ENCODE measurements at places on chromosomes 2 and 18.

- no peak for DNase-seq
Observed at GRCh38 chr2:166841152-166841551, 47.1 kb upstream of the XIRP2 start.

DNA sequence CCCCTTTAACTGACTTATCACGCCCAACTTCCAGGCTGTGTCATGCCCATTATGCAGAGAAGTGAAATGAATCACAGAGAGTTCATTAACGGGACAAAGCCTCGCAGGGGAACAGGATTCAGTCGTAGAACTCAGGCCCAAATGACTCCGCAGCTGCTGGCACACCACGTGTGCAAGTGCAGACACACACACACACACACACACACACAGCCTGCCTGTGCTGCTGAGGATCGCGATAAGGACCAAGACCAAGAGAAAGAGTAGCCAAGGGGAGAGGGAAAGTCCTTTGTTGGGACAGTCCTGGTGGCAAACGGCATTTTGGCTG, 90.0 kb upstream of the TAF1B start:
- DNase-seq = peak; percentile 94

- DNase-seq = no peak
Observed at GRCh38 chr2:32780961-32781360, 153.1 kb downstream of the TTC27 start.

GRCh38 chr18:41140506-41140905, 814.5 kb upstream of the PIK3C3 start:
- no peak for DNase-seq

GRCh38 chr2:36059691-36060090, 295.9 kb upstream of the CRIM1 start:
- no peak for DNase-seq

DNA sequence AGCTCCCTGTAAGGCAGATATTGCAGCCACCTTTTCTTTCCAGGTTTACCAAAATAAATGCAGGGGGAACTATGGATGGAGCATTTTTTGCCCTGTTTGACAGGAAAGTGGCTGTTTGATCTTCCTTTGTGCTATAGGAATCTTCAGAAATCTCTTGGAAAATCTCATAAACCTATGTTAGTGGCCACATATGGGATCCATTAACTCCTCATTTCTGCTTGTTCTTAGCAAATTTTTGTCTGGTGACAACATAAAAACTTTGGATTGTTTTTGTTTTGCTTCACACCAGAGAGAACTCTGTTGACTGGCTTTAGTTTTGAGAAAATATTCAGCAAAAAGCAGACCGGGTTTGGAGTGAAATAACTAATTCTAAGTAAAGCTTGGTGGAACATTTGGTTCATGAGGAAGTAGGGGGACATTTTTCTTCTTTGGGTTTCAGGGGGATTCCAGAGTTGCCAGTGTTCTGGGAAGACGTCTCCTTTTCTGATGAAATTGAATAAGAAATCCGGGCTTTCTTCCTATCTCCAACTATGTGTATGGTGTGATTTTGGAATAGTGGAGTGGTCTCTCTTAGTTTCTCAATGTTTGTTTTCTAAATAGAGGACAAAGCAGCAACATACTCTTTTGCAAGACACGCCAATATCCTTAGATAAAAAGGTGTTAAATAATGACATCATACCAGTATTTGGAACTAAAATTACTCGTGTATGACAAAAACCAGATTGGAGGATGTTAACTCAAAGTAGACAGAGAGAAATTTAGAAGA, 174.4 kb downstream of the ICOS start:
- no peak for DNase-seq
